ENCODE measurements at places on chromosomes 2 and 18.

GRCh38 chr2:27369471-27370025 lies 590 bp downstream of the EIF2B4 start:
- DNase-seq, result peak; percentile 45

GRCh38 chr18:56487801-56488200 lies 150.6 kb downstream of the TXNL1 start:
- no peak for DNase-seq

GRCh38 chr2:8304821-8305766 lies 376.8 kb upstream of the ID2 start:
- no peak for DNase-seq

DNA sequence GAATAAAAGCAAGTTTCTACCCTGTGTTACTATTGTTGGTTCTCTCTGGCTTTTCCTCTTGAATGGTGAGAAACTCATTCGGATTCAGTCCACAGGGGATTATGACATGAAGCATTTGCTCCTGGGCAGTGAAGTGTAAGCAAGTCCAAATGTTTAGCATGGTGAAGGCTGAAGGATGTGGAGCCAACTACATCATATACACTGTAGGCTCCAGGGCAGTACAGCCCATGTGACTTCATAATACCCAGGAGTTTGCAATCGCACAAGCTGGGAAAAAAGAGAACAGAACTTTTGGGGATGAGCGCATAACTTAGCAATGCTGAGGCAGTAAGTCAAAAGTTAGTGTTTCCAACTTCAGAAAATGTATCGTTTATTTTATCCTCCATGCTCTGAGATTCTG lies 695.7 kb upstream of the POU3F3 start:
- DNase-seq, result no peak

DNA sequence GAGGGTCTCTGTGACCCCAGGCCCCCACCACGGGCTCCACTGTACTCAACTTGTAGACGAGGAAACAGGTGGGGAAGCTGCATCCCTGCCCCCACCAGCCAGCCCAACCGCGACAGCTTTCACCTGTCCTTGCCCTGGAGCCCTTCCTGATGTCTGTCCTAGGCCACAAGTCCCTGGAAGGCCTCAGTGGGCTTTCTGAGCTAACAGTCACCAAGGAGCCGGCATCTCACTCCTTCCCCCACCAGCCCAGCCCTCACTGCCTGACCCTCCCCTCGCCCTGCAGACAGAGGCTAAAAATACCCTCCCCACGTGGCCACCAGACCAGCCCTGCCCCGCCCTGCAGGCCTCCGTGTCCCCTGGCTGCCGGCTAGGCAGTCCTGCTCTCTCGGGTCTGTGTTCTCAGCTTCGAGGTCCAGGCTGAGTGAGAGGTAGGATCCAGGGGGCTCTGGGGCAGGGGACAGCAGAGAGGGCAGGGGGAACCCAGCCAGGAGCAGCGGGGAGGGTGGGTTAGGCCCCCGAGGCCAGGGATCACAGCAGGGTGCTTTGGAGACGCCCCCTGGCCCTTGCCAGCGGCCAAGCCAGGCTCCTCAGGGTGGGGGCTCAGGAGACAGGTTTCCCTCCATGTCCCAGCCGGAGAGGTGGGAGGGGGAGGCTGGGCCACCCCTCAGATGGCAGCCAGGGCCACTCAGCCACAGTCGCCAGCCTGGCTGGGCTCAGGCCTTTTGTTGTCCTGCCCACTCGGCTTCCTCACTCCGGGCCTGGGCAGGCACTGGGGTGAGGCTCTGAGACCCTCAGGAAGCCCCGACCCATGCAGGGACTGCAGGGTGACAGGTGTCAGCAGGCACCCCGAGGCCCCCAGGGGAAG lies at the start of gene KLHL30:
KLHL30 (plus strand) TSS at position 338 of the 865 bp plus-strand sequence. CDS start 2,087 bp downstream, outside the sequence.
- DNase-seq, result no peak

- DNase-seq, result no peak
These were observed 6.2 kb downstream of the DBI start for GRCh38 chr2:119372778-119373568.

DNA sequence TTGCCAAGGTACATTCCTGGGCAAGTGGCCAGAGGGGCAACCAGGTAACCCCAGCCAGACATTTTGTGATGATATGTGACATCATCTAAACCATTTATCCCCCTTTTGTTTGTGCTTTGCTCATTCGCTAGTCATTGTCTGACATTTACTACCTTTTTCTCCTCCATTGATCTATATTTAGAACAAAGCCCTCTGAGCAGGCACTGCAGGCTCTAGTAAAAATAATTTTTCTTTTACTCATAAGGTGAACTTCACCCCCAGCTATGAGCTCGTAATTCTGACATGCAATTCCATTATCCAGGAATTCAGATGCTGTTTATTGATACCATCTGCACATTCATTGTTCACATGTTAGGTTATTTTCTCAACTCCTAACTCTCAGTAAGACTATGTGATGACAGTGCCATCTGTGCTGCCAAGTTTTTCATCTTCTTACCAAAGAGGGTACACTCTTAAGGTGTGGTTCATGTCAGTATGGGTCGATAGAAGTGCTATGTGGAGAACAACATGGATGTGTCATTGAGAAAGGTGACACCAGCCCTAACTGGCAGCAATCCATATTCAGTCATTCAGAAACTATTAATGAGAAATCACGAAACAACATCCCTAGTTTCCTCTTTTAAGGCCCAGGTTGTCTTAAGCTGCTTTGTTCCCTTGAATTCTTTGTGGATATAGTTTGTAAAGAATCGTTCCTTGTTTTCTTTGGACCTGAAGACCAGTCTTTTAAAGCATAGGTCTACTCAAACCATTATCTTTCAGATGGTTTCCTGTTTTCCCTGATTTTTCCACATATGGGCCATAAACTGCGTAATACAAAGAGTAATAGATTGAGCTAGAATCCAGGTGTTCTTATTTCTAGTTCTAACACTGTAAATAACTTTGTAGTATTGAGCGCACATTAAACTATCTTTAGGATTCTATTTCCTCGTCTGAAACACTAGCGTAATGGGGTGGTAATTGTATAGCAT lies 978.1 kb upstream of the CDH2 start:
- no peak for DNase-seq

- DNase-seq, result no peak
These were observed 1.1 kb downstream of the EVA1A start for GRCh38 chr2:75559680-75560021.

DNA sequence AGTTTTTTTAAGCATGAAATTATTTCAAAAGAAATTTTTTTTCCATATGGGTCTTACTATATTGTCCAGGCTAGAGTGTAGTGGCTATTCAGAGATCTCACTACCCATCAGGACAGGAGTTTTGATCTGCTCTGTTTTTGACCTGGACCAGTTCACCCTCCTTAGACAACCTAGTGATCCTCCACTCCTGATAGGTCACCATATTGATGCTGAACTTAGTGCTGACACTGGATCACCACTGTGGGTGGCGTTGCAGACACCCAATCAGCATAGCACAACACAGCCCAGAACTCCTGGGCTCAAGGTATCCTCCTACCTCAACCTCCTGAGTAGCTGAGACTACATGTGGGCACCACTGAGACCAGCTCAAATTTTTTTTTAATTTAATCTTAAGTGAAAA lies 8.2 kb downstream of the OLA1 start:
- no peak for DNase-seq

GRCh38 chr2:171327043-171327496 lies 106.7 kb downstream of the METTL8 start:
- no peak for DNase-seq

- no peak for DNase-seq
These were observed 24.0 kb upstream of the SULT1C3 start for GRCh38 chr2:108215794-108216211.

- no peak for DNase-seq
These were observed 291.0 kb downstream of the CELF4 start for GRCh38 chr18:37274309-37275236.

- no peak for DNase-seq
These were observed 500.0 kb upstream of the SETBP1 start for GRCh38 chr18:44180683-44181082.

DNA sequence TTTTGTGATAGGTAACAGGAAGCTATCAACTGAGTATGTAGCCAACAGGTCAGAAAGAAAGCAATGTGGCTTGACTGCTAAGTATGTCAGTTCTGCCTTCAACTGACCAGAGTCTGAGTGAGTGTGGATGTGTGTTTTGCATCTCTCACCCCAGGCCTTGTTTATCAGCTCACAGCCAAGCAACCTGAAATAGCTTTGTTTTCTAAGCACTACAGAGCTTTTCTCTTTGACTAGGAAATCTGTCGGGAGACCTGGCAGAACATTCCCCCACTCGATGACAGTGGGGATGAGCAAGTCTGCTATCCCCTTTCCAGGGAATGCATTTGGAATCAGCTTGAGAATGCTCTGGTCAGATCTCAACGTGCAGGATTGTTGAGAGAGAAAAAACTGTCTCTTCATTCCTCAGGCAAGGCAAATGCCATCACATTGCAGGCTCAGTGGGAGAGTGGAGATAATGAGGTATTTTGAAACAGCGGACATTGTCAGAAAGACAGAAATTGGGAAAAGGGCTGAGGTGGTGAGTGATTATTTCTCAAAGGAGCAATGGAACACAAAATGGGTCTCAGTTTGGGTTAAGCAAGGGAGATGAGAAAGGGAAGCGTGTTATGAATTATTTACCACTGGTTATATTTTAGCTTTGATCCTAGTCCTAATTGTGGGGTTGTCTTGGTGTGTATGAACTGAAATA lies 233.8 kb upstream of the PIK3C3 start:
- DNase-seq, result no peak

DNA sequence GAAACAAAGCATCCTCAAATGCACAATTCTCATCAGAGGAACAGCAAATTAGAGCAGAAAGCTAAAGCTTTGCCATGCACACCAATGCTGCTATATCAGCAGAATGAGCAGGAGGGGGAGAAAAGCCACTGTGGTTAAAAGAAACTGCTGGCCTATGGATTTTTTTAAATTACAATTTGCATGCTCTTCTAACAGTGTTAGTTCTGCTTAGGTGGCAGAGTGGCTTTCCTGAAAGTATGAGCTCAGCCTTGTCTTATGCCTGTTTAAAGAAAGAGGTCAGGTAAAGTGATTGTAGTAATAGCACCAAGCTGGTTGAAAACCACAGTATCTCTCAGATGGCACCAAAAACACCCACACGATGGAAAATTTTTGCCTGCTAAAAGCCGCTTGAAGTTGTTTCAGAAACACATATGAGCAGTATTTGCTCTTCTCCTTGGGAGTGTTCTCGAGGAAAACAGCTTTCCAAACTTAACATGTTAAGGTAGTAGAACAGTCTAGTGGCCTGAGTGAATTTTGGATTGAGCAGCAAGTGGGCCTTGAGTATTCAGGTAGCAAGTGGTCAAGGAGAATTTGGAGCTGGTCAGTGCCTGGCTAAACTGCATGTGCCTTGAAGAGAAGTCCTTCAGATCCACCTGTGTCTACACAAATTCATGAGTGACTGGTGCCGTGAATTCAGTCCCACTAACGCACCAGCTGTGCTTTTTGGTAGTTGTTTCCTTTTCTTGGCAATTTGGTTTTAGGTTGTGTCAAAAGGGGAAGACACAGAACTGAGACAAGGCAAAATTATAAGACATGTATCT lies 19.6 kb upstream of the NDUFV2 start:
- DNase-seq, result peak; percentile 92

- no peak for DNase-seq
These were observed 6.6 kb upstream of the ASNSD1 start for GRCh38 chr2:189654641-189655040.

GRCh38 chr2:26483957-26484565 lies 6.1 kb upstream of the OTOF start:
- no peak for DNase-seq

DNA sequence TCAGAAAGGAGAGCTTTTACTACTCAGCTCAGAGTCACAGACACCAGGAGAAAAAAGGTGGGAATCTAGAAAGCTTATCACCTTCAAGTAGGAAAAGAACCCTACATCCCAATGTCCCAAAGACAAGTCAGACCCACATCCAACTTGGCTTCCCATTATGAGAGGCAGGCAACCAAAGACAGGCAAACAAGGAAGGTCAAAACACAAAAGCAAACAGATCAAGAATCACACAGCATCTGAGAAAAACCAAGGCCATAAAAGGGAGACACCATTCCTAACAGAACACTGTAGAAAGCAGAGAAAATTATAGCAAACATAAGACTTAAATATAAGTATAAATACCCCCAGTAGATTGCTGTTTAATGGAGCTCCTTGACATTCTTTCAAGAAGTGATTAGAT lies 40.7 kb downstream of the SLC3A1 start:
- DNase-seq, result no peak

DNA sequence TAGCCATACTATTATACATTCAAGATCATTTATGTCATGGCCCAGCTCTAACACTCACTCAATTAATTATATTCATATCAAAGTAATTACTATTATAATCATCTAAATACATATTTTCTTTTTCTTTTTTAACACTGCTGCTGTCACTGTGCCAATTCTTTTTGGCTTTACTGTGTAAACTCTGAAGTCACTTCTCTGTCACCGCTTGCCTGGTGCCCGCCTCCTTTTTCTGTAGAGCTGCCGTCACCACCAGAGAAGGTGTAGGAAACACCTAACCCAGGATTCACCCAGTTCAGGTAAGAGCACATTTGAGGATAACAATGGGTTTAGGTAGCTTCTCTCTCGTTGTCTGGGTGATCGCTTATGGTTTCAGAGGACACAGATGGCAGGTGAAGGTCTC lies 93.3 kb downstream of the AOX1 start:
- DNase-seq, result no peak

- no peak for DNase-seq
These were observed 390.2 kb upstream of the SETBP1 start for GRCh38 chr18:44290366-44290977.

- DNase-seq, result no peak
These were observed 253.2 kb upstream of the RAB6C start for GRCh38 chr2:129726216-129726615.

DNA sequence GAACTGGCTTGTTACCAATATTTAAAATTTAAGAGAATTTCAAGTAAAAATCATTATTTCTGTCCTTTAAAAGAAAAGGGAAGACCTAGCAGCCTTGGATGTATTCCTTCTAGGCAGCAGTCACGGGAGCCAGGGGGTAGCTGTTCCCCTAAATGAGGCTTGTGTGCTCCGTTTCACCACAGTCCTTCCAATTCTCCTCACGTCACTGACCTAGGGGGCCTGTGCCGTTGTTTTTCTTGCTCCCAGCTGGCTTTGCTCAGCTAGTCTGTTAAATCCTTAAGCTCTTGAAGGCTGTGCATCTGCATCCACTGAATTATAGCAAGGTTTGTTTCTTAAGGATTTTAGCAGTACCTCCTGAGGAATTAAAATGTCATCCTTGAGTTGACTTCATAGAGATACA lies 9.9 kb downstream of the KLHL23 start:
- DNase-seq, result no peak

DNA sequence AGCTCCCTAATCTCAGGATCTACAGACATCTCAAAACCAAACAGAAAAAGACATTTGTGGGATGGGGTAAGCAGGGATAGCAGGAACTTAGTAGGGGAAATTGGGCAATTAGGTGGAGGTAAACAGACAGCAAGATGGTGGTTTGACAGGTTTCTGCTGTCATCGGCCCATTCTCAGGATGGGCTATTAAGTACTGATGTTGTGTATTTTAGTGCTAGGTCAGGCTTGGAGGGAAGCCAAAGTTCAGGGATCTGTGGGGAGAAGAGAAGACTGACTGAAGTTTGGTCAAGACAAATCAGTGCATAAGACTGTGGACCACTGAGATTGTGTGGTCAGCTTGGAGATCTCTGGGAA lies 96.8 kb upstream of the THUMPD2 start:
- no peak for DNase-seq

- no peak for DNase-seq
These were observed 181.1 kb downstream of the NEDD4L start for GRCh38 chr18:58225101-58225500.

Data from activated CD4-positive, alpha-beta T cell treated with anti-CD3 and anti-CD28 coated beads, Interleukin-2, amount 50 U/mL, for 16 hours (primary cell).